Activated CD8-positive, alpha-beta memory T cell treated with anti-CD3 and anti-CD28 coated beads for 1 hour (primary cell): ENCODE measurements at places on chromosomes 4 and X.

DNA sequence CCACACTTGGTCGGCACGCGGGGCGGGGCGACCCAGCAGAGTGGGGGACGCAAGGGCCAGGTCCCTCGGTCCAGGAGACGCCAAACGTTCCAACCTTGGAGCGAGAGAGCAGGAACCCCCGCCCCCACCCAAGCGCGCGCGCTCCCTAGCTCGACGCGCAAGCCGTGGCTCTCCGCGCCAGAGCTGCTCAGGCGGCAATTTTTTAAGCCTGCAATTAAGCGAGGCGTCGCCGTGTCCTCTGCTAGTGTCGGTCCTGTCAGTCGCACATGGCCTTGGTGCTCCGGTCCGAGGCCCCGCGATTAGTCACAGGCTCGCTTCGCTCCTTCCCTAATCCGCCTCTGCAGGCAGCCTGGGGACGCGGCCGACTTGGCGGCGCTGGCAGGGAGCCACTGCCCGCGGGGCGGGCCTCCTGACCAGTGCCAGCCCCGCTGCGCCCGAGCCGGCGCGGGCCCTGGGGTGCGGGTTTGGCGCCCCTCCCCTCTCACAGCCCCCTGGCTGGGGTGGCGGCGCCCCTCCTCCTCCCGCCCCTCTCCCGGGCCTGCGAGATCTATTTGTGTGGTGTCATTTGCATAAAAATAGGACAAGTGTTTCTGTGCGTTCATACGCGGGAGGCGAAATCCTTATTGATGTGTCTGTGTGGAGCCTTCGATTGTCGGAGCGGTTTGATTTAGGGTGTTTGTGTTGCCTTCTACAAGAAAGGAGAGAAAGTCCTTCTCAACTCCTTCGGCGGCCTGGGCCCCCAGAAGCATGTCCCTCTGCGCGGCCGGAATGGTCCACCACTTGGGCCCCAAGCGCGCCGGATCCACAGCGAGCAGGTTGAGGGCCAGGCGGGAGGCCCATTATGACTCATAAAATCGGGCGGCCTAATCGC is 9.8 kb upstream of the BCOR start:
- no peak for DNase-seq

GRCh38 chr4:127669691-127670090 is 36.9 kb downstream of the INTU start:
- no peak for DNase-seq

DNA sequence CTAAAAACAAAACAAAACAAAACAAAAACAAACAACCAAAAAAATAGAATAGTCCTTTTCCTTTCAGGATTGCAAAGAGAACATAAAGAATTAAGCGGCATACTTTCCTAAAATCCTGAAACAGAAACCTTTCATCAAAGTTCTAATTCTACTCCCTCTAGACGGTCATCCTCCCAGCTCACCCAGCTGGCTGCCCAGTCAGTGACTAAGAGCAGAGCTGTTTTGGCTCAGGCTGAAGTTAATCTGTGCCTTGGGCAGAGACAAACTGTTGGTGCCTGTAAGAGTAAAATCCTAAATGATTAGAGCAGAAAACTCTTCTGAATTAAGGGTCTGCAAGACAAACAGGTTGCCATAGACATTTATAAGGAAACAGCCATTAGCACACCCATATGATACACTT is 17.6 kb upstream of the WAS start:
- no peak for DNase-seq

DNA sequence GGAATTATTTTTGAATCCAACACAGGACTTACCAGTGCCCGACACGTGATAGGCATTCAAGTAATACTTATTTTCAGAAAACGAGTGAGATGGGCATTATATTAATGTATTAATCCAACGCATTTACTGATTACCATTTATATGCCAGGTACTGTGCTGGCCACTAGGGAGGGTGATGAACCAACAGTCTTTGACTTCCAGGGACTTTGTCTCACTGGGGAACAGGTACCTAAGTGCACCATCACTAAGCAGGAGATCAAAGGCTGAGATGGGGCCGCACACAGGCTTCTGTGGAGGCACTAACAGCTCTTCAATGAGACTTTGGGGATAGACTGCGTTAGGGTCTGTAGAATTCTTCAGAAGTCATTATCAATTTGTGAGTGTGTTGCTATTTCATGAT is 5.7 kb upstream of the TADA2B start:
- DNase-seq, result no peak

DNA sequence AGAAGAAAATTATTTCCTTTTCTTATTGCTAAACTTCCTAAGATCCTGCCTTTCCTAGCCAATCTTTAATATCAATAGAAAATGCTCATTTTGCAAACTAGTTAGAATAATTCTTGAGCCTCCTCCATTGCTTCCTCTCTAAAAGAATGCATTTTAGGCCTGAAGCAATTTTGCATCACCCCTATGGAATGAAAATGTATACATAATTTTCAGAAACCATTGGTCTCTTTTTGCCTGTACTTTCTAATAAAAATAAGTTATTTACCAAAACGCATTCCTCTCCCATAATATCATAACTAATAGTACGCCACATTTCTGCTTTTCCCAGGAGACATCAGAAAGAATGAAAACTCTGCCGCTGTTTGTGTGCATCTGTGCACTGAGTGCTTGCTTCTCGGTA is 1.7 kb downstream of the MUC7 start:
- DNase-seq, result no peak
